Stimulated activated CD4-positive, alpha-beta T cell treated with anti-CD3 and anti-CD28 coated beads, Interleukin-4, amount 100 ng/mL, for 4 hours (primary cell): ENCODE measurements at places on chromosomes 6 and 20.
A peak's percentile ranks its signal among the peaks of the same experiment; 100 is the strongest.

DNA sequence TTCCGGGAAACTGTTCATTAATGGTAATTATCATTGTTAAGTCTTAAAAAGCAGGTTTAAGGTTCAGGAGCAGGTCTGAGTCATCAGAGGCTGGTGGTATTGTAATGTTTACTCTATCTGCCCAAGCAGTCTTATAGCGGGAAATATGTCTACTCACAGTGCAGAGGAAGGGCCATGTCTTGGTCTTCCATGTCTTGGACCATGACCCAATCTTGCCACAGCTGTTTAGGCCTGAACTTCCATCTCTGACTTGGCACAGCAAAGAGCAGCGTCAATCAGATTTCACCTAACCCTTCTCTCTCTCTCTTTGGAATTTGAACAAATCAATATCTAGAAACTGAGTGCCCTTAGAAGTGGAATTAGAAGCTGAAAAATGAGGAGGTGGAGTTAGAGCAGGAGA lies 25.8 kb downstream of the SLC2A12 start:
- DNase-seq, result no peak

- no peak for DNase-seq
Measured at GRCh38 chr20:37202267-37202943, 23.1 kb upstream of the MROH8 start.

GRCh38 chr20:64242003-64242796 lies 13.3 kb upstream of the PCMTD2 start:
- DNase-seq, result no peak

GRCh38 chr6:16548121-16548520 lies 213.1 kb downstream of the ATXN1 start:
- DNase-seq, result peak; percentile 5

- no peak for DNase-seq
Measured at GRCh38 chr20:37379967-37380828, 34.3 kb downstream of the SRC start.

DNA sequence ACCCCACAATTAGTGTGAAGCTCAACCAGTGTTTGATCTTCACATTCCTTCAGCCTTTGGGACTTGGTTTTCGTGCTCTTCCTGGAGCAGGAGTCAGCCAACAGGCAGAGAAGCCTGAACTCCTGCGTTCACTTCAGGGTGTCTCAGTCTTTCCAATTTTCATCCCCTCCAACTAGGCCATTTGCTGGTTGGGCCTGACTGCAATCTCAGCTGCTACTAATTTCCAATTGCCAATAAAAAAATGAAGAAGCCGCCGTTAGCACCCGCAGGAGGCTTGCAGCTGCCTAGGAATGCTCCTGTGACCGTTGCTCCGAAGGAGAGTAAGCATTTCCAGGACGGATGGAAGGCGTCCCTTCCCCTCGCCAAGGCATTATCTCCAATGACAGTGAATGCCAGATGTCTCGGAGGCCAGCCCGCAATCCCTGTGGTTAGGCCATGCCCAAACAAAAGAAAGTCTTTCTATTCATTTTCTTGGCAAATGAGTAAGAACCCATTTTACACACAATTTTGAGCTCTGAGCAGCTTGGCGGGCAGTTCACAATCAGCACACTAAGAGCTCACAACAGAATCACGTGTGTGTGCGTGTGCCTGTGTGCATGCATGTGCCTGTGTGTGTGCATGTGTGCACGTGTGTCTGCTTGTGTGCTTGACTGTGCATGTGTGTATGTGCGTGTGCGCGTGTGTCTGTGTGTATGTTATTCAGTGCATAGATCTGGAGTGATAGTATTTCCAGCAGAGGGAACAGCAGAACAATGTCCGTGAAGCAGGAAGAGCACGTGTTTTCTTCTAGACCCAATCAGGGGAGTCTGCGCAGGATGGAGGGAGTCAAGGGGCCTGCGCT lies 301.2 kb downstream of the SMOC2 start:
- no peak for DNase-seq

GRCh38 chr6:13049666-13050254 lies 278.6 kb downstream of the TBC1D7 start:
- DNase-seq, result no peak
